ENCODE measurements at places on chromosomes 1 and 21. TPM values are rescaled to one million over a fixed set of nuclear protein-coding genes. Genes with fewer than 3 reads are reported as not detected.

The A3GALT2 gene
- total RNA-seq = not detected

The EXTL2 gene
- total RNA-seq = 6.9 TPM

The ATP6V1G3 gene
- total RNA-seq = not detected

The NUDT4B gene
- total RNA-seq = 1.6 TPM

The DVL1 gene
- total RNA-seq = 77.6 TPM

The ATP13A2 gene
- 27.1 TPM for total RNA-seq

The JAM2 gene
- not detected for total RNA-seq

The KCNJ9 gene
- total RNA-seq = not detected

The GREM2 gene
- total RNA-seq = 0.14 TPM

The SELL gene
- 0.24 TPM for total RNA-seq
